ENCODE measurements at places on chromosomes 1 and 21.

DNA sequence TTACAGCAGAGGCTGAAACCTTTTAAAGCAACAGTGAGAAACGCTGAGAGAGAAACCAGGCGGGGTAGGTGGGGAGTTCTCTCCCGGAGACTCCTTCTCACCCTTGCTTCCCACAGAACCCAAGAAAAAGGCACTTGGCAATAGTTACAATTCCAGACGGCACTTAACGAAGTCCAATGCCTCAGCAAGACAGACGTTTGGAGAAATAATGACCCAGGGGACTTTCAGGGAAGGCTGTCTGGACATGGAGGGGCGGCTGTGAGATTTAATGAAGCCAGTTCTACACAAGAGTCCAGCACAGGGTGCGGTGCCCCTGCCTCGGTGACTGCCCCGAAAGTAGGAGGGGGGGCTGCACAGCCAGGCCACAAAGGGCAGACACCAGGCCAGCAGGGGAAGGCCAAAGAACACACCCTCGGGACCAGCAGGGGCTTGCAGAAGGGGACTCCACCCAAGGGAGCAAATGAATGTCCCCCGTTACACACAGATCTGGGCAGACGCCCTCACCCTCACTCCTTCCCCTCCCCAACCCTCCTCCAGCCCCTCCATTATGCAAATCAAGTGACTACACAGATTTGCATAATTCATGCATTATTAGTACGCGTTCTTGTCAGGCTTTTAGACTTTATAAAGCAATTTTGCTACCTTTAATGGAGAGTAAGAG lies 26.3 kb downstream of the KCNN3 start:
- DNase-seq: no peak

DNA sequence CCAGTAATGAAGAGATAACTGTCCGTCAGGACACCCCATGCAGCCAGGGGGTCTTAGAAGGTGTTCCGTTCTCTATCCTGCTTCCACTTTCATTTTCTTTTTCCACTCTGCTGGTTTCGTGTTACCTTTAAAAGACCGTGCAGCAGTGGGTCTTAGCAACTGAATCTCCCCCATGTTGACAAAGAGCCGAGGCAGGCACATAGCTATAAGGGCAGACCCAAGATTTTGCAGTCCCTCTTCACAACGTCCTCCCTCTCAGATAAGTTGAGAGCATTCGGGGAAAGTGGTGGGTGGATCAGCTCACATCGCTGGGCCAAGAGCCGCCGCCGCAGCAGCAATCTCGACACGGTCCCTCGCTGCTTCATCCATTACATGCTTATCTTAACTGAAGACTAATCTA lies 355.5 kb downstream of the LMO4 start:
- no peak for DNase-seq

- no peak for DNase-seq
These were observed 8.1 kb downstream of the ODF2L start for GRCh38 chr1:86387916-86388627.

DNA sequence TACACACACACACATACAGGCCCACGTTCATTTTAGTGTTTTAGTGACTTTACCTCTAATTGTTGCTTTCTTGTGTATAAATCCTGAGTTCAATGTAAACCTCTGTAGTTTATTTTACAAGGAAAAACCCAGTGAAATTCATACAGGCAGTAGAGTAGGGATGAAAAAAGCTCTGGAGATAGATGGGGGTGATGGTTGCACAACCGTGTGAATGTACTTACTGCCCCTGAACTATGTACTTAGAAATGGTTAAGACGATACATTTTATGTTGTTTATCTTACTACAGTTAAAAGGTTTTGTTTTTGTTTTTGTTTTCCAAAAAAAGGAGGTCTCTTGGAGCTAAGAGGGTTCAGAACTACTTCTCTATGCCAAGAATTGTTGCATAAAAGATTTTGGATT lies 29.7 kb upstream of the PRDM15 start:
- no peak for DNase-seq

- DNase-seq: no peak
These were observed 107.5 kb upstream of the JUN start for GRCh38 chr1:58891347-58891746.

- no peak for DNase-seq
These were observed 38.4 kb upstream of the CDC42BPA start for GRCh38 chr1:227356620-227357146.

Measured in hematopoietic multipotent progenitor cell treated with erythropoietin and hydrocortisone succinate and interleukin-3 and kit ligand, for 6 days (in vitro differentiated cells).